Fibroblast of the aortic adventitia (primary cell): ENCODE measurements at places on chromosomes 6 and 20.

DNA sequence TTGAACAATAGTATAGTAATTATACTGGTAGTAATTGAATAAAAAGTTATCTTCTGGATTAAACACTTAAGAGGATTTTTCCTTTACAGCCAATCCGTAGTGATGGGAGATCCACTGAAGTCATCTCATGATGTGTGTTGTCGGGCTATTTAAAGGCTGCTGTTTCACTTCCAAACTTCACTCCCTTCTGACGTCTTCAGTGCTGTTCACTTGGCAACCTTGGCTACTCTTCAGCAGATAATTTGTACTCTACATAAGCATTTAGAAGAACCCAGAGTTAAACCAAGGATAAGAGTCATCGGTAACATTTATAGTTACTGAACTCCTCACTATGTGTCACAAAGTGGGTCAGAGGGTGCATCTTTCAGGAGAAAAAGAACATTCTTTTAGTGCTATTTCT, 179.1 kb upstream of the EYA4 start:
- DNase-seq, result peak; percentile 71

DNA sequence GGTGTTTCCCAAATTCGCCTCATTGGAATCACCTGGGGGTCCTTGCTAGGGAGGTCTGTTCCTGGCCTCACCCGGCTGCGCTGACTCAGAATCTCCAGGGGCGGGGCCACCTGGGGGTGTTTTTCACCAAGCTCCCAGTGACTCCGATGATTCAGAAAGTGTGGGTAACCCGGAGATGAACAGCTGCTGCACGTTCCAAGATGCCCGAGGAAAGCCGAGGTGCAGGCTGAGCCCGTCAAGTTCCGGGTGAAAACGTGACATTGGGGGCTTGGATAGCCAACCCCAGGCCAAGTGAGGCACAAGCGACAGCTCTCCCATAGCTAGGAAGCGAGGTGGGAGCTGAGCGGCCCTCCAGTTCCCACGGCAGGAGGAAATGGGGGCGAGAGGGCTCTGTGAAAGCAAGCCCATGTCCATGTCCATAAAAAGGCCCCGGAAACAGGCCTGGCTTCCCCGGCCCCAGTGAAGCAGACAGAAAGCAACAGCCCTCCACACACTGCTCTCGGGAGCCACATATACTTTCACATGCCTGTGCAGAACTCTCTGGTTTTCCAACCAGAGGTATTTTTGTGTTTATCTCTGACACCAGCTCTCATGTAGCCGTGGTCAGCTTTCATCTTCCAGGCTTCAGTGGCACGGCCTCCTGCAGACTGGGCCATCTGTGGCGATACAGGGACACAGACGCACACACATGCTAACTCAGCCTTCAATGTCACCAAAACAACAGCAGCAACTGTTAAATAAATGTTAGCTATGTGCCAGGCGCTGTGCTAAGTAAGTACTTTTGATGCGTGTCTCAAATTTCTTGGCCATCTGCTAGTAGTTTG, 90.7 kb upstream of the CCDC28A start:
- no peak for DNase-seq

GRCh38 chr6:2695454-2696095, 55.1 kb downstream of the MYLK4 start:
- DNase-seq, result peak; percentile 70

DNA sequence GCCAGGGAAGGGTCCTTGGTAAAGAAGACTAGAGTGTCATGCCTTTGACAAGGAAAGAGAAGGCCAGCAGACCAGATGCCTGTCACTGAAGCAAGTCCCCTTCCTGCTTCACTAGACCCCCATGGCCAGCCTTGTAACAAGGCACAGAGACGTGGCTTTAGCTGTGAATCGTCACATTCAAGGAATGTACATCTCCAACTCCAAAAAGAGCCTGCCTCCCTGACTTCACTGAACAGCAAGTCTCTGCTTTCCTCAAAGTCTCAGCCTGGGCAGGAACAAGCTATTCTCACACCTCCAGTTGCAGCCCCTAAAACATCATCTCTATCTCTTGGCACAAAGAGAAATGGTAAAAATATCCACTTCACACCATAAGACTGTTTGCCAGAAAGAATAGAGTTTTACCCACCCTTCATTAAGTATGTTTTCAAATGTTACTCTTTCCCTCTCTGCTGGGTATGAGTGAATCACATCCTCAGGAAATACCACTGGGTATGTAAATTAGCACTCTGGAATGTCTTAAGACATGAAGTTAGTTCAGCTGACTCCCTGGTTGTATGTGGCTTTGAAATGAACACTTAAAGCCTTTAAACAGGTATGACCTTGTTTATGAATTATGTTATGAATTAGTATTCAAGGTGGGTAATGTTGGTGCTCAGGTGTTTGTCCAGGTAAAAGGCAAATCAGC, 46.4 kb upstream of the NT5E start:
- DNase-seq, result peak; percentile 93

GRCh38 chr6:163408352-163408991, 6.0 kb upstream of the QKI start:
- no peak for DNase-seq

- DNase-seq, result peak; percentile 25
Measured at GRCh38 chr6:149169761-149170511, 147.6 kb upstream of the TAB2 start.

GRCh38 chr6:15555101-15556038, 107.5 kb downstream of the DTNBP1 start:
- no peak for DNase-seq

GRCh38 chr20:4720041-4720976, 1.4 kb upstream of the PRND start:
- DNase-seq, result peak; percentile 81

- peak; percentile 69 for DNase-seq
Measured at GRCh38 chr20:22070610-22071058, 365.2 kb downstream of the PAX1 start.

DNA sequence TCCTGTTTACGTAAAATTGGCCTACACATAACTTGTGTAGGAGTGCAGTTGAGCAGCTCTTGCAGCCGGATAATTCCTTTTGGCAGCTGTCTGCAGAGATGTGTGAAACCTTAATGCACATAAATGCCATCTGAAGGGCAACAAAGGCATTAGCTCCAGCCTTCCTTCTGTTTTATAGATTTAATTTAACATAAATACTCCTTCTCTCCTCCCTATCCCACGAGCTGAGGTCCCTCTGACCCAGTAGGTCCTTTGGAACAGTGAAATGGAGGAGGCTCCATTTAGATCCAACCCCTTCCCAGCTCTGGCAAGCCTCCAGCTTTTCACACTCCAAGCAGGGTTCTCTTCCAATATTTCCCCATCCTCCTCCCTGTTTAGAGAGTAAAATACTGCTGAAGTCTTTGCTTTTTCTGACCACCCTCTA, 6.5 kb downstream of the PLEKHG1 start:
- no peak for DNase-seq

DNA sequence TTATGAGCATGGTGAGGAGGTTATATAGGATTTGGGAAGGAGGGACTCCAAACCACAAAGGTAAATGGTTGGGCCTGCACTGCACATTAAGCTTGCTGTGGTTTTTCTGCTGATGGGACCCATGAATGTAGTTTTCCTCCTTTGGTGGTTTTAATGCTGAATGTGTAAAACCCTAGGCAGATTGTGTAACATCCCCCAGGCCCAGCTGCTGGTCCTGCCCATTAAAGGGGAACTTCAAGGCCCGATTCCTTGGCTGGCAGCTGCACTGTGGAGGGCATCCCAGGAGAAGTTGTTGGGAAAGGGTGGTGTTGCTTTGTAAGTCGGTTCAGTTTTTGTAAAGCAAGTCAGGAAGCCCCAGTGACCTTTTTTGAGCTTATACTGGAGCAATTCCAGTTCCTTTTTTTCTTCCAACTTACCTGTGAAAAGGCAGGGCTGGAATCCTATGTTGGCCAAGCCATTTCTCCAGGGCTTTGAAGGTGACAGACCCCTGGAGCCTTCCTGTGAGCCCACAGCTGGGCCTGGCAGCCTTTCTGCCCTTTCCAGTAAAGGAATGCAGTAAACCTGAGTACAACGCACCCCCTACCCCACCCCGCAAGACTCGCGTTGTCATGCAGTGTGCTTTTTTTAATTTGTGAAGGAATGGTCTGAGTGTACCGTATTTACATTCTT, 43.1 kb upstream of the NAA20 start:
- peak; percentile 88 for DNase-seq

DNA sequence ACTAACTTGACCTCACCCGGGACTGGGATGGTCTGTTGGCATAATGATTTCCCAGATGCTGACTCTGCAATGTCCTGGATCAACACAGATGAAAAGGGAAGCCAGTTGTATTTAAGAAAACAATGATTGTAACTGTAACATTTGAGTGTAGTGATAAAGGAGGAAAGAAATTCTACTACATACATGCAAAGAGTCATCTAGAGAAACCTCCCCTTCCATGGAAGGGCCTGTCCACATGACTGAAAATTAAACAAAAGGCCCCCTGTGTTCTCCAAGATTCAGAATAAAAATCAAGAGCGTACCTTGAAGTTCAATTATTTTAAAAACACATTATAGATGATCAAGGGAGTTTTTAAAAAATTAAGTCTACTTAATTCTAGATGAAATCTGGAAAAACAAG, 151.2 kb downstream of the FOXC1 start:
- no peak for DNase-seq

DNA sequence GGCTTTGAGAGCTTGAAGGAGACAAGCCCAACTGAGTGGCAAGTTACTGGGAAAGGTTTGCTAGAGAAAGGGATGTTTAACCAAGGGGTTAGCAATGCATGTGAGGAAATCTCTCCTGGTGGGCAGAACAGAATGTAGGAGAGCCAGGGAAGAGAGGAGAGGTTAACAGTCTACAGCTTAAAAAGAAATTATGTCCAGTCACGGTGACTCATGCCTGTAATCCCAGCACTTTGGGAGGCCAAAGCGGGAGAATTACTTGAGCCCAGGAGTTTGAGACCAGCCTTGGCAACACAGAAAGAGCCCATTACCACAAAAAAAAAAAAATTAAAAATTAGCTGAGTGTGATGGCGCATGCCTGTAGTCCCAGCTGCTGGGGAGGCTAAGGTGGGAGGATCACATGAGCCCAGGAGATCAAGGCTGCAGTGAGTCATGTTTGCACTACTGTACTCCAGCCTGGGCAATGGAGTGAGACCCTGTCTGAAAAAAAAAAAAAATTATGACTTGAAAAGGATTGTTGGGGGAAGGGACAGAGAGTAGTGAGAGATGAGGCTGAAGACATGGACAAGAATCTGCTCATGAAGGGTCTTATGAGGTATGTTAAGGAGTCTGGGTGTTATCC, 264.9 kb downstream of the TBC1D7 start:
- no peak for DNase-seq

- DNase-seq, result peak; percentile 100
Measured at GRCh38 chr6:134295953-134296553, 21.9 kb downstream of the SGK1 start.

GRCh38 chr20:34262488-34263288, 21.5 kb downstream of the ASIP start:
- peak; percentile 69 for DNase-seq

GRCh38 chr6:104325341-104326172, 534.2 kb downstream of the HACE1 start:
- peak; percentile 28 for DNase-seq

GRCh38 chr6:152532556-152533422, 104.4 kb downstream of the SYNE1 start:
- no peak for DNase-seq

DNA sequence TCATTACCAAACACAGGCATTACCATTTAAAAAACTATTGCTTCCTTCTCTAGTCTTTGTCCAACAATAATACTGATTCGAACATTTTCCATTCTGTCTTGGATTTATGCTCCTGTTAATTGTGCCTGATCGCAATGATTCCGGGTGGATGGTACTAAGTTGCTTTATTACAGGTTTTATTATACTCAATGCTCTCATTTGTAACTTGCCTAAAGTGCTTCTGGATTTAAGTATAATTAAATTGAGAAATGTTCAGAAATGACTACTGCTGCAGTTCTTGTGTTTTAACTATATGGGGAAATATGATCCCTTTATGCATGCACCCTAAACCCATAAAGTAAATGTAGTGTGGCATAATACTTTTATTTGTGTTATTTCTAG, 7.2 kb downstream of the TFAP2A start:
- no peak for DNase-seq

- DNase-seq, result peak; percentile 35
Measured at GRCh38 chr6:73121421-73121993, 103.8 kb downstream of the KHDC1L start.

DNA sequence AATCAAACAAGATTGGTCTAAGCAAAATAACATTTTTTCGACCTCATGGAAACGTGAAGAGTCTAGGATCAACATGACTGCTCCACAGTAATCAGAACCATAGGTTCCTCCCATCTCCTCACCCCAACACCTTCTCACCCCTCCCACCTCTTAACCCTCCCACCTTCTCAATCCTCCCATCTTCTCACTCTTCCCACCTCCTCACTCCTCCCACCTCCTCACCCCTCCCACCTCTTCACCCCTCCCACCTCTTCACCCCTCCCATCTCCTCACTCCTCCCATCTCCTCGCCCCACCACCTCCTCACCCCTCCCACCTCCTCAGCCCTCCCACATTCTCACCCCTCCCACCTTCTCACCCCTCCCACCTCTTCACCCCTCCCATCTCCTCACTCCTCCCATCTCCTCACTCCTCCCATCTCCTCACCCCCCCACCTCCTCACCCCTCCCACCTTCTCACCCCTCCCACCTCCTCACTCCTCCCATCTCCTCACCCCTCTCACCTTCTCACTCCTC, 567.4 kb downstream of the C6orf118 start:
- DNase-seq, result no peak

GRCh38 chr20:13140201-13140600, 80.9 kb upstream of the ISM1 start:
- DNase-seq, result no peak

- no peak for DNase-seq
Measured at GRCh38 chr6:35401514-35401913, 50.6 kb upstream of the FANCE start.

DNA sequence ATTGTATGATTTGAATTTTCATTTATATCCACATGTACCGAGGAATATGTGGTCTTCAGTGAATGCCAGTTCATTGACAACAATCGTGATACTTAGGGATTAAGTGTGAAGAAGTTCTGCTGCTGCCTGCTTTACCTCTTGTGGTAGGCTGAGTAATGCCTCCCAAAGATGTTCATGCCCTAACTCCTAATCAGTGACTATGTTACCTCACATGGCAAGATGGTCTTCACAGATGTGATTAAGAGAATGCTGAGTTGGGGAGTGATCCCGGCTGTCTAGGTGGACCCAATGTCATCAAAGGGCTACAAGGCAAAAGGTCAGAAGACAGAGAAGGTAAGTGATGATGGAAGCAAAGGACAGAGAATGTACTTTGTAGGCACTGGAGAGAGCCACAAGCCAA, 181.0 kb downstream of the FOXC1 start:
- DNase-seq, result no peak

GRCh38 chr20:34022151-34022838, 28.6 kb downstream of the RALY start:
- DNase-seq, result no peak
